ENCODE measurements at places on chromosomes 6 and 20.
A peak's percentile ranks its signal among the peaks of the same experiment; 100 is the strongest.

- no peak overlapping the region for H3K4me3 ChIP-seq
- H3K27me3 ChIP-seq, result no peaks in the 10 kb centered on the region
Observed at GRCh38 chr6:151445482-151445881, 6.4 kb downstream of the RMND1 start.

GRCh38 chr6:18632670-18633410 lies 245.7 kb downstream of the RNF144B start:
- no peak for DNase-seq
- no peak overlapping the region for H3K27ac ChIP-seq
- H3K4me3 ChIP-seq, result no peak overlapping the region
- H3K4me1 ChIP-seq, result no peaks in the 10 kb centered on the region

- peaks cover 7% of the 10 kb centered on the region for H3K4me1 ChIP-seq
- H3K4me3 ChIP-seq, result no peak overlapping the region
- no peaks in the 10 kb centered on the region for H3K36me3 ChIP-seq
- no peak overlapping the region for H3K27ac ChIP-seq
Observed at GRCh38 chr20:51393571-51393970, 148.9 kb downstream of the NFATC2 start.

DNA sequence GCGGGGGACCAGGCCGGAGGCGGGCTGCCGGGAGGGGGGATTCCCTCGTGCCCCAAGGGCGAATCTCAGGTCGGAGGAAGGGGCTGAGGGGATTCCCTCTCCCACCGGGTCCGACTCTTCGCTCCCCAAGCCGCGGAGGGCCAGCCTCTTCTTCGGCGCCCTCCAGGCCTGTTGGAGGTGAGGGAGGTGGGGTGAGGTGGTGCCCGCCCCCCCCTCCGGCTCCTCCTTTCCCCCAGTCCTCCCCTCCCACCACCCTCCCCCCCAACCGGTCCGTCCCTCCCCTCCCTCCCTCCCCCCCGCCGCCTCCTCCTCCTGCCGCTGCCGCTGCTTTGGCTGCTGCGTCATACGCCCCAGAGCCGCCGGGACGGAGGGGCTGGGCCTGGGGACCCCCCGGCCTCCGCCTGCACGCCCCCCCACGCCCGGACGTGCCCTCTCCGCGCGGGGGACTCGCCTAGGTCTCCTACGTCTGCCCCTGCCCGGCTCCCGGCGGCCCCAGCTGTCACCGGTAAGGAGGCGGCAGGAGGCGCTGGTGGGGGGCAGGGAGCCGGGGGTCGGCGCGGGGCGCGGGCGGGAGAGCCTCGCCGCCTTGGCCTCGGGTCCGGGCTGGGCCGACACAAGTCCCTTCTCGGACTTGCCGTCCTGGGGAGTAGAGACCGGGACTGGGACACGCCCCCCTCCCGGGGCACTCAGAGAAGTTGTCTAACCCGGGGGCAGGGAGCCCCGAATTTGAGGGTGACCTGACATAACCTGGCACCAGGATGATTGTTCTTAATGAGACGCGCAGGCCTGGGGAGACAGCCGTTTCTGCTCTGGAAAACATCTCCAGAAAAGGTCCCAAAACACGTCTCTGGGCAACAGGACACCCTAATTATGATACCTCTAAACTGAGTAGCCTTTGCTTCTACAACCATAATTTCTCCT lies at the start of gene PHF1:
TSS of gene PHF1 (plus strand) at position 304 of the 921 bp plus-strand sequence. CDS start 1,250 bp downstream, outside the sequence.
- peaks cover 64% of the 10 kb centered on the region for H3K36me3 ChIP-seq
- peak within 1 kb of the TSS; percentile 43 for H3K27ac ChIP-seq
- H3K4me3 ChIP-seq, result peak within 1 kb of the TSS; percentile 76
- no peaks in the 10 kb centered on the region for H3K4me1 ChIP-seq

DNA sequence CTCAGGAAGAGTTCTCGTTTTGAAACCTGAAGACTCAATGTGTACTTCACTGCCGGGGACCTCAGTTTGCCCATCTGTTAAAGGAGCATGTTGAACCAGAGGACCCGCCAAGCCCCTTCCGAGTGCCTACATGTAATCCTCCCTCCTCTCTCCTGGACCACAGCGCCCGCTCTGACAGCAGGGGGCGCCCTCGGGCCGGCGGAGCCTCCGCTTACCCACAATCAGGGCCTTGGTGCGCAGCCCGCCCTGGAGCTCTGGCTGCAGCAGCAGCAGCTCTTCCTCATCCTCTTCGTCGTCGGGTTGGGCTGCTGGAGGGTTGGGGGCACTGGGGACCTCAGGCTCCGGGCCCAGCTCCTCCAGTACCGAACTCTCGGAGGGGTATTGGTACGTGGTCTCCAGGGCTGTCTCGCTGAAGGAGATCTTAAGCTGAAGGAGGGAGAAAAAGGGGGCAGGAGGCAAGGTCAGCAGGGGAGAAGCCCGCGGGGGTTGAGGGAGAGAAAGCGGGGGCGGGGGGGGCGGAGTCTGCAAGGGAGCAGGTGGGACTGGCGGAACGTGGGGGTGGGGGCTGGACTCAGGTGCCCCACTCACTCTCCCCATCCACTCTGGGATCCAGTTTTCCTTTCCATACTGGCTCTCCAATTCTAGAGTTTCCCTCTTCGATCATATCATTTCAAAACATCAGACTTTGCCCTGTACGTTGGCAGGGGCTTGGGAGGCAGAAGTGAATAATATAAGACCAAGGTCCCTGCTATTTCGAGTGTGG lies 6.3 kb upstream of the DHX16 start:
- DNase-seq, result peak; percentile 89
- peaks cover 14% of the 10 kb centered on the region for H3K4me1 ChIP-seq
- H3K4me3 ChIP-seq, result peak overlapping the region; percentile 69
- peaks cover 25% of the 10 kb centered on the region for H3K36me3 ChIP-seq
- no peak overlapping the region for H3K27ac ChIP-seq
- H3K27me3 ChIP-seq, result no peaks in the 10 kb centered on the region

DNA sequence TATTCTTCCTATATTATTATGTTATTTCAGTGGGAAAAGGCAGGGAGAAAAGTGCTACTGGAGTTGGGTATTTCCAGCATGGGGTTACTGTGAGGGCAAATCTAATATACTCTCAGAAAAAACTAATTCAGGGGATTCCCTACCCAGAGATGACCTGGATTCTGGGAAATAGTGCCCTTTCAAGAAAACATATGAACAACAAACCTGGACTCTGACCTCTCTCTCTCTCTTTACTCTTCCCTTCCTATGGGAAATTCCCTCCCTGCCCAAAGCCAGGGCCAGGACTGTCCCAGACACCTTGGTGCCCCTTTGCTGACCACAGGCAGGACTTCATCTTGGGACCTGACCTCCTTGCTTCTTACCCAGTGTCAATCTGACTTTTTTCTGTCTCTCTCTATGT lies 1.6 kb upstream of the UBD start:
- H3K36me3 ChIP-seq, result 0 out of 2 replicates have a peak, but pooled peaks cover 4% of the 10 kb centered on the region
- H3K27me3 ChIP-seq, result peaks cover 5% of the 10 kb centered on the region
- H3K4me1 ChIP-seq, result peaks cover 7% of the 10 kb centered on the region
- no peak for DNase-seq
- no peak overlapping the region for H3K4me3 ChIP-seq

All from H9 (cell line).